ENCODE measurements at places on chromosomes 13 and 19. TPM values are rescaled to one million over a fixed set of nuclear protein-coding genes. Genes with fewer than 3 reads are reported as not detected.

- no peak for DNase-seq
Observed at GRCh38 chr19:38142176-38143035, 81.6 kb downstream of the DPF1 start.

- no peak for DNase-seq
Observed at GRCh38 chr13:109586509-109587346, 199.7 kb downstream of the IRS2 start.

DNA sequence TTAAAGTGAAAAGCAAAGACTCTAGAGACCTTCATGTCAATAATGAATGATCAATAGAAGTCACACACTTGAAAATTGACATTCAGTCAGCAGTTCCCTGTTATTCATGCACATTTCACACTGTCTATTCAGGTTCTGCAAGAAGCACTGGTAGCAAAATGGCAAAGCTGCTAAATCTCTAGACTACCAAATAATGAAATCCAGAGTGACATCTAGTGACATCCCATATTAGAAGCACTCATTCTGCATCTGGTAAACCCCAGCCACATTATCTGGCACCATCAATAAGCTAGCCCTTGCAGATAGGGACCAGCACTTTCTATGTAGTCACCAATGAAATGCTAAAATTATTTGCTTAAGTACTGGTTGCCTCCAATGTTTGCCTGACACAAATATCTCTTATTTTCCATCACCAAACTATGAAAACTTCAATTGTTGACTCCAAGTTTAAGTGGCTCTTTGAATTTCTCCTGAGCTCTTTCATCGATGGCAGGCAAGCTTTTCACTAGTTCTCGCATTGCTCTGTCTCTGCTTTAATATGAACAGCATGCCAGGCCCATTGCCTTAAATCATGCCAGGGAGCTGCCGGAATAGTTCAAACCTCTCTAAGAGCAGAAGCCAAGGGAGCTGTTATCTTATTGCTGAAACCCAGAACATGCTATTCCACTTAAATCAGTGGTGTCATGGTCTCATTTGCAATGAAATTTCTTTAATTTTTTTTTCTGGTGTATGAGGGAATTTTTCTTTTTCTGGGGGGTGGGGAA is 409.9 kb downstream of the MZT1 start:
- DNase-seq, result no peak

DNA sequence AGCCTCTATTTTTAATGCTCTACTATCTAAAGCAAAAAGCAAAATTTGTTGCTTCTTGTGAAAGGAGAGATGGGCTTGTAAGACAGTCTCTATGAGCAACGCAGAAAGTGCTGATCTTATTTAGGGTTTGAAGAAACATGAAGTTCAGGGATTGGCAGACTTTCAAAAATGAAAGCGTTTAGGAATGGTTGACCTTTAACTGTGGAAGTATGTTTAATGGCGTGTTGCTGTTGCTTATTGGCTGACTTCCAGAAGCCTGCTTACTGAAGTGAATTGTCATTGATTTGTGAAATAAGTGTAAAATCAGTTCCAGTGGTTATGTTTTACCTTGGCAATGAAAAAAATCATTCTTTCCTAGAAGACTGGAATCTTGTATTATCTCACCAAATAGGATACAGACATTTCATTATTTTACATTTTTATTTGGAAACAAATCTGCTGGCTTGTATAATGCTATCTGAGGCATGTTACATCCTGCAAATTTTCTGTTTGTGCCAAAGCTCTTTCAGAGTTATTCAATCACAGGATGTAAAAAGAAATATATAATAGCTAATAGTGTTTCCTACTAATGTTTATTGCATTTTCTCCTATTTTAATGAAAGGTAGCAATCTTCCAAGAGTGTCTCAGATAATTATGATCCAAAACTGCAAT is 221.3 kb upstream of the SLITRK6 start:
- no peak for DNase-seq

DNA sequence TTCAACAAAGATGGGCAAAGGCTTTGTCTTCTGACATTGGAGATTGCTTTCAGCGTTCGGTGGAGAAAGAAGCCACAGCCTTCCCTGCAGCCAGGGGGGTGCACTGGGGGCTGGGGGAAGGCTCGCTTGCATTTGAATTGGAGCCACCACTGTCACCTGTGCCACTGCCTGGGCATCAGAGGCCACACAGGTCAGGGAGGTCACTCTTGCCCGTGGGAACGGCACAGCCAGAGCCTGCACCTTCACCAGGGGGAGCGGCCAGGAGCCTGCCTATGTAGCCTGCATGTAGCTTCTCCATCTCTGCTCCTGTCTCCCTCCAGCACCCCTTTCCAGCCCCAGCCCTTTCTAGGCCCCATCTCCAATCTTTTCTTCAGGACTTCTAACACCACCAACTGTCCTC is 43.7 kb upstream of the KCTD15 start:
- no peak for DNase-seq

GRCh38 chr13:35718084-35718483 is 241.6 kb upstream of the MAB21L1 start:
- no peak for DNase-seq

DNA sequence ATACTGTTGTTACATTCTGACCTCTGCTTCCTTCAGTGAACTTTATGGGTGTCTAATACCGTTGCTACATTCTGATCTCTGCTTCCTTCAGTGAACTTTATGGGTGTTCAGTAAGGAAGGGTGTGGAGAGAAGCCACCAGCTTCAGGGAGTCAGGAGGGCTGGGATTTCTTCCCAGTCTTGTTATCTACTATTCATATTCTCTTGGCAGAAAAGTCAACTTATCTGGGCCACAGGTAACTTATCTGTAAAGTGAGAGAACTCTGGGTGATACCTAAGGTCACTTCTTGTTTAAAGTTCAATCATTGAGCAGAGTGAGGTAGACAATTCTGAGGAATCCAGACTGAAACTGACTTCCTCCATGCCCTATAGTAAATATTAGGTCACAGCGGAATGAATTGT is 71.2 kb upstream of the STK24 start:
- DNase-seq, result no peak

Gene ASPDH
- total RNA-seq, result not detected

Gene ZNF729
- not detected for total RNA-seq

- peak; percentile 45 for DNase-seq
Observed at GRCh38 chr13:113800576-113800926, 41.5 kb downstream of the TMEM255B start.

GRCh38 chr19:47284324-47284899 is 9.7 kb downstream of the INAFM1 start:
- no peak for DNase-seq

DNA sequence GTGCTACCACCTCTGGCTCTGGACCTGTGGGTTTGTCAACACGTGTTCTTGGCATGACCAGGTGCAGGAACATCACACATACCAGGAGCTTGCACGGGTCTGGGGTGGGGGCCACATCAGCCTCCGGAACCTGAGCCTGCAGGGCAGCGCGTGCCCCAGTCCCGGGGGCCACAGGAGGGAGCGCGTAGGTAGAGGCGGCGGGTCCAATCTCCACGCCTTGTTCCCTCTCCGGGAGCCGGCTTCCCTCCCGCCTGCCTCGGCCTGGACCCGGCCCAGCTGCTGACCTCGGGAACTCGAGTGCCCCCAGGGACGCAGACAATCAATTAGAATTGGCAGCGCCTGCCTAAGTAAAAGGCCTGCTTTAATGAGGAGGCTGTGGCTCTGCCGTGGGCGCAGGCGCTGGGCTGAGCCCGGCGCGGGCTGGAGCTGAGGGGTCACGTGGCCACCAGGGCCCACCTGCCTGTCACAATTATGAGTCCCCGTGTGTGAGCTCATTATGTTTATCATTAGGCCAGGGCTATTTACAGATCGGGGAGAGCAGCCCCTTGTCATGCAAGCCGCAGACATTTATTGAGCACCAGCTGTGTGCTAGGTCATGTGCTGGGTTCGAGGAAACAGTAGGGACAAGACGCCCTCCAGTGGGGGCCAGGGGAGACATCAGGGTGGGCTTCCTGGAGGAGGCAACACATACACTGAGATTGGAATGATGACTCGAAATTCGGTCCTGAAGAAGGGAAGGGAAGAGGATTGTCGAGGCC is 32.2 kb upstream of the TNFAIP8L1 start:
- DNase-seq, result peak; percentile 78

Gene KLK7
- total RNA-seq, result not detected

DNA sequence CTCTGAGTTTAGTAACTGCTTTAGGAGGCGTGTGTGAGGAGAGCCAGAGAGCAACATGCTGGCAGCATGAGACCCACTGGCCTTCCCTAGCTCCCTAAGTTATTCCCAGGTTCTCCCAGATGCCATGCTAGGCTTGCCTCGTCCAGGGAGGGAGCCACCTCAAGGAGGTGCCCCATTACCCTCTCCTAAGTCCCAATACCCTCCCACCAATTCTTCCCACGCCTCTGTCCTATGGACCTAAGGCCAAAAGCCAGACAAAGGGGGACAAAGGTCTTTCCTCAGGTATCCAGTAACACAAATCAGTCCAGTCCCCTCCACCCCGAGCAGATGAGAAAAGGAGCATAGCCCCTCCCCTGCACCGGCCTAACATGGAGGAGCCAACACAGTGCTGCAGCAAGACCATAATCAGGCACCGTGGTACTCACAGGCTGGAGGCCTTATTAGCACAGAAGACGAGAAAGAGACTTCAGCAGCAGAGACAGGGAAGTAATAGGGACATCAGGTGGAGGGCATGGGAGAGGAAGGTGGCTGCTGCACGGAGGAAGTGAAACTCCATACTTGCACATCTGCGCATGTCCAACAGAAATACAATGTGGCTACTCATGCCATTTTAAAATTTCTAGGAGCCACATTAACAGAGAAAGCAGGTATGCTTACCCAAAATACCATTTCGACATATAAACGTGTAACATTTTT is 46.3 kb downstream of the BRD4 start:
- DNase-seq, result no peak

Gene ZGLP1
- total RNA-seq, result 0.65 TPM

DNA sequence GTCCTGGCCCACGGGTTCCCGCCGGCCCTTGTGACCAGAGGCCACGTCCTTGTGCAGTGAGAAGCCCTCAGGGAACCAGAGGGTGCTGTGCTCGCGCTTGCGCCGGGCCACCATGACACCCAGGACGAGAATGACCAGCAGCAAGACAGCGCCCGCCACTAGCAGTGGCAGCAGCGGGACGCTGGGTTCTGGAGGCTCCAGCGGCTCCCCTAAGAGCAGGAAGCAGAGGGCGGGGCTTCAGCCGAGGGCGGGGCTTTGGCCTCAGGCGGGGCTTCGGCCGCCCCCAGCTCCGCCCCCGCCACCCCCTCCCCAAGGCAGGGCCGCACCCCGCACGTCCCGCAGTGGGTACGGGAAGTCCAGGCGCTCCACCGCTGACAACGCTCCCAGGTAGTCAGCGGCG is 30.4 kb downstream of the NOTCH3 start:
- no peak for DNase-seq

DNA sequence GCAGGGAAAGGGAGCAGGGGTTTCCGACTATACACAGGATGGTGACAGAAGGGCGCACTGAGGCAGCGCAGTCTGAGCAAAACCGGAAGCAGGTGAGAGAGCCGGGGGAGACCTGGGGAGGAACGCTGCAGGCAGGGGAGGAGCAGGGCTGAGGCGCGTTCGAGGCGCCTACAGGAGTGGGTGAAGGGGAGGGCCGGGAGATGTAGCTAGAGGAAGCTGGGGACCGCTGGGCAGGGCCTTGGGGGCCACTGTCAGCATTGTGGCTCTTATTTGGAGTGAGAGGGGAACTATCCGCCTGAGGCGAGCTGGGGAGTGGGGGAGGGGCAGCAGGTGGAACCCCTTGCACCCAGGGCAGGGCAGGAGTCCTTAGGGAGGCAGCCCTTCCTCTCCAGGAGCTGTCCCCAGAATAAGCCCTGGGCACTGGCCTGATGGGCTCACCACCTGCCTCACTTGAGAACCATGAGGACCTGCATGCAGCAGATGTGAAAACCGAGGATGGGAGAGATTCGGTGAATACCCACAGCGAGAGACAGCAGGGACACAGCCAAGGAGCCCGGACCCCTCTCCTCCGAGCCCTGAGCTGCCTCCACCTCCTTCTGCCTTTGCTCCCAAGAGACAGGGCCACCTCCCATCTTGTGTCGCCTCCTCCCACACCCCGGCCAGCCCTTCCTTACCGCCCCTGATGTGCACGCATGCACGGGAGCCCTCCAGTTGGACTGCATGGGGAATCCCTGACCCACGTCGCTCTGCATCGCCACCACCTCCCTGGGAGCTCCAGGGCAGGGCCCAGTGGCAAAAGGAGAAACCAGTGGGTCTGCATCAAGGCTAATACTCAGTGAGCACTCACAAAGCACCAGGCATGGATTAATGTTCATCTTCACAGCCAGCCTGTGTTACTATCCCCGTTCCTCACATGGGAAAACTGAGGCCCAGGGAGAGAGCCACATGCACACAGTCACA is 10.3 kb downstream of the AKT2 start:
- DNase-seq, result no peak

- no peak for DNase-seq
Observed at GRCh38 chr13:77489566-77490337, 45.8 kb upstream of the SCEL start.

DNA sequence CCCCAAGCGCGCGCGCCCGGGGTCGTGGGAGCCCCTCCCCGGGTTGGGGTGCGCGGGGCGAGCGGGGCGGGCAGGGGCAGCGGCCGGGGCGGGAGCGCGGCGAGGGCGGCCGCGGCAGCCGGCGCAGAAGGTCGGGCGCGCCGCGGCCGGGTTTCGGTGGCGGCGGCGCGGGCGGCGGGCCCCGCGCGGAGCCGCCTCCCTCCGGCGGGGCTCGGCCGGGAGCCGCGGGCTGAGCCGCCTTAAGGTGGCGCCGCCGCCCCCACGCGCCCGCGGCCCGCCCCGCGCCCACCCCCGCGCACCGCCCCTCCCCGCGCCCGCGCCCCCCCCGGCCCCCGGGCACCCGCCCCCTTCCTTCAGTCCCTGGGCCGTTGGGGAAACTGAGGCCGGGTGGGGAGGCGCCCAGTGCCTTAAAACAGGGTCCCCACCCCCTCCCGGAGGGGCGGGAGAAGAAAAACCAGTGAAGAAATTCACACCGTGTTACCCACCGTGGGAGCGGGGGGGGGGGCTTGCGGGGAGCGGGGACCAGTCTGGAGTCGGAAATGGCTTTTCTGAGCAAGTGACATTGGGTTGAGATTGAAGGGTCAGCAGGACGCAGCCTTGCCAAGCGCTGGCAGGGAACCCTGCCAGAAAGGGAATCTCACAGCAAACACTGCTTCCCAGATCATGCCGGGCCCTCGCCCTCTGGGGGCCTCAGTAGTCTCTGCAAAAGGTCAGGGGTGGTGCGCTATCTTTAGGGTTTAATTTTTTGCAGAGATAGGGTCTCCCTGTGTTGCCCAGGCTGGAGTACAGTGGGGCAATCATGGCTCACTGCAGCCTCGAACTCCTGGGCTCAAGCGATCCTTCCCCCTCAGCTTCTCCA is at the start of gene TLE2:
Gene TLE2 (minus strand): TSS at position 216 of the 859 bp plus-strand sequence. CDS start 376 bp downstream, outside the sequence.
- DNase-seq, result peak; percentile 71

- DNase-seq, result no peak
Observed at GRCh38 chr13:98880677-98881076, 97.2 kb downstream of the DOCK9 start.

Gene IL4I1
- 0.30 TPM for total RNA-seq

All from Right ventricle myocardium inferior (tissue), 1 donor.